Hypothalamus (tissue), 51 donors: ENCODE measurements at places on chromosomes 3 and 15.

- no peak for DNase-seq
These were observed 21.6 kb downstream of the PLA2G4B start for GRCh38 chr15:41860049-41860828.

- DNase-seq = no peak
These were observed 149.2 kb downstream of the ATP10A start for GRCh38 chr15:25713736-25714537.

DNA sequence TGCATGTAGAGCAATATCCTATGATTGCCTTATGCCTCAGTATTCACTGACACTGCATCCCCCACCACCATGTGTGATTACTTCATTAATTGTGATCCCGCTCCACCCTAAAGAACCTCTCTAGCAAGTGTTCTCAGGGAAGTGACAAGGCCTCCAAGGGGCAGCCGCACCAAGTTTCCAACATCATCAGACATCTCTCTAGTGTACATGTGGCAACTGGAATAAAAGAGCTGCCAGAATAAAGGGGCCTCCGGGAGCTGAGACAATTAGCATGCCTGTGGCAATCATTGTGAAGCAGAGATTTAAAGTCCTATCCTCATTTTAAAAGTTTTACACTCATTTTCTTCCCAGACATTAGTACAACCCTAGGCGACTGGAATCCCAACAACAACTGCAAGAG, 902.1 kb upstream of the SEMA6D start:
- DNase-seq = no peak

- no peak for DNase-seq
These were observed 53.8 kb upstream of the BOC start for GRCh38 chr3:113157408-113158030.

DNA sequence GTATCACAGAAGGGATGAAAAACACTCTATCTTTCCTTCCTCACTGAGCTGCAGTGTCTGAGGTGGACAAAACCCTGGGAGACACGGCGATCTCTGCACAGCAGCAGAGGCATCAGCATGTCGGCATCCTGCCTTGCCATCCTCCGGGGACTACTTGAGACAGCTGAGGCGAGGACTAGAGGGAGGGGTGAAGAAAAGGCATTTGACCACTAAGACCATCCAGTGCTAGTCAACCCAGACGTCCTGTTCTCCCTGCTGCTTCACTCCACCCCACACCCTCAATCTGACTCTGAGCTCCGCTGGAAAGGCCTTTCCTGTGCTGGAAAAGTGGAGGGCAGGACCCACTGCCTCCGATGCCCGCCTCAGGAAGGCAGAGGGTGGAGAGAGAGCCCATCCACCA, 67.3 kb downstream of the VGLL4 start:
- no peak for DNase-seq

DNA sequence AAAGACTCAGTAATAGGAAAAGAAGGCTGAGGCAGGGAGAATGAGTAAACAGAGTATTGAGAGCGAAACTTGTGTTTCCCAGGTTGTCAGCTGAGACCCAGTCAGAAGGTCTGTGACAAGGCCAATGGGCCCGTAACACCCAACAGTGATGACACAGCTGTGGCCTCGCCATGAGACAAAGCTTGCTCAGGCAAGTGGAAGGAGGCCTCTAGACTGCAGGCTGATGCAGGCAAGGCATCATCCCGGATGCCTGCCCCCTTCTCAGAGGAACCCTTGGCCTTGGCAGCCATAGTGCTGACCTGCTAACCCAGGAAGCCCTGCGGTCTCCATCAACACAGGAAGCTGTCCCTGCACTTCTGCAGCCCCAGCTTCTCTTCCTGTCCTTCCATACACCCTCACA, 15.4 kb downstream of the RAB6B start:
- no peak for DNase-seq

GRCh38 chr15:41934843-41935242, 37.5 kb downstream of the EHD4 start:
- DNase-seq = no peak

DNA sequence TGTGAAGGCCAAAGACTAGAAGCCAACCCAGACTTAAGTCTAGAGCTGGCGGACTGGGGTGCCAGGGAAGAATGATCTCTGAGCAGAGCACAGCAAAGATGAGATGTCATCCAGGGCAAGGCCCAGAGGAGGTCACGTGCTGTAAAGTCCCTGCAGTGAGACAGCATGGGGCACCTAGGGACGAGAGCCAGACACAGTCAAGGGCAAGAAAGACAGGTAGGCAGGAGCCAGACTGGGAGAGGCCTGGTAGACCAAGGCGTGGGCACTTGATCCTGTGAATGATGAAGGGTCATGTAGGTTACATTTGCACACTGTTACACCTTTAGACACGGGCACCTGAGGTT, 379.7 kb upstream of the PROK2 start:
- no peak for DNase-seq

DNA sequence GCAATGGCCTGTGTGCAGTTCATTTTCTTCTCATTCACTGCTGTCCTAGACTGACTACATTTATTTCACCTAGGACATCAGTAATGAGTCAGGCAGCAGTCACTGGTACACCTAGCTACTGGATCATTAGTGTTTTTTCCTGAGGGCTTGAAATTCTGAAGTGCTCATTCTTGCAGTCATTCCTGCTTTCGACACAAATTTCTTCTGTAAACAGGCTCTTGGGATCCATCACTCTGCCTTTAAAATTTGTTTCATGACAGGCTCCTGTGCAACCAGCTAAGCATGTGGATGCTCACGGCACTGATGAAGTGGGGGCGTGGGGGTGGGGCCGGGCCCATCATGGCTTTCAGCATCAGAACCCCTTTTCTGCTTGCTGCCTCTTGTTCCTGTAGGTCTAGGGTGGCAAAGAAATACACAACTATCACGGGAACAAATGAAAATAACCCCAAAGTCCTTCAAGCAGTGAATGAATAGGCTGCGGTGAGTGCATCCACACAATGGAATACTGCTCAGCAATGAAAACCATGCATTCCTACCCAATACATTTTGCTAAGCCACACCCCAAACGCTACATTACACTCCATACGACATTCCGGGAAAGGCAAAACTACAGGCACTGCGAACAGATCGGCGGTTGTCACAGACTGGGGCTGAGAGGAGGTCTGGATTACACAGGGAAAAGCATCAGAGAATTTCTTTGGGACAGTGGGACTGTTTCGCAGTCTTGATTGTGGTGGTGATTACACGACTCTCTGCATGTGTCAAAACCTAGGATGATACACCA, 9.3 kb upstream of the MELTF start:
- no peak for DNase-seq

GRCh38 chr15:71328453-71328852, 213.2 kb downstream of the THSD4 start:
- DNase-seq = no peak

GRCh38 chr3:45583021-45583851, 11.3 kb upstream of the LIMD1 start:
- peak; percentile 81 for DNase-seq

- DNase-seq = no peak
These were observed 74.5 kb upstream of the C15orf61 start for GRCh38 chr15:67446449-67446848.

DNA sequence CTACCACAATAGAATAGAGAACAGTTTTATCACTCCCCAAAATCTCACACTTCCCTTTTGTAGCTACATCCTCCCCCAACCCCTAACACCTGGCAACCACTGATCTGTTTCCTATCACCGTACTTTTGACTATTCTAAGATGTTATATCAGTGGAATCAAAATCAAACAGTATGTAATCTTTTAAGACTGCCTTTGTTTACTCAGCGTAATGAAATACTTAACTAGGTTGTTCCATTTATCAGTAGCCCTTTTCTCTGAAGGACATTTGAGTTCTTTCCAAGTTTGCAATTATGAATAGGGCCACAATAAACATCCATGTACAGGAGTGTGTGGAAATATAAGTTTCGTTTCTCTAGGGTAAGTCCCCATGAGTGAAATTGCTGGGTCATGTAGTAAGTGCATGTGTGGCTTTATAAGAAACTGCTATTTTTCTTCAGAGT, 372.3 kb downstream of the SV2B start:
- no peak for DNase-seq

GRCh38 chr3:40452562-40452875, 4.6 kb upstream of the RPL14 start:
- no peak for DNase-seq

- no peak for DNase-seq
These were observed 17.9 kb upstream of the FAM81A start for GRCh38 chr15:59420108-59420507.
